ENCODE measurements at places on chromosomes 5 and 9.

GRCh38 chr5:980966-981365 lies 27.6 kb upstream of the NKD2 start:
- no peak overlapping the region for H3K4me3 ChIP-seq
- DNase-seq = peak; percentile 21
- H3K27me3 ChIP-seq = peaks cover 31% of the 10 kb centered on the region
- peaks cover 6% of the 10 kb centered on the region for H3K4me1 ChIP-seq

DNA sequence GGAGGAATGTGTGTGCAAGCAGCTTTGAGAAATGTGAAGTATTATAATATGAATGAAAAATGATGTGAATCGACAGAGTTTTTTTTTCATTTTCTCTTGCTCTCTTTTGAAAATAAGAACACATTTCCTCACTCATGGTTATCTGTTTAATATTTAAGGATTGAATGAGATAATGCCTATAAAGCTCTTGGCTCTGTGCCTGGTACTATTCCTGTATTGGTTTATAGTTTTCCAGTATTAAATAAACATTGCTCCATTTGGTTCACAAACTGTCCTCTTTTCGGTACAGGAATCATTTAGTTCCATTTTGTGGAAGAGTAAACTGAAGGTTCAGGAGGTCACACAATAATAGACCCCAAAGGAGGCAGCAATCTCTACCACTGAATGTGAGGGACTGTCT lies 1185.5 kb upstream of the WWC1 start:
- H3K27ac ChIP-seq = no peak overlapping the region
- no peaks in the 10 kb centered on the region for H3K36me3 ChIP-seq
- no peak for DNase-seq
- H3K4me3 ChIP-seq = no peak overlapping the region
- H3K4me1 ChIP-seq = no peaks in the 10 kb centered on the region
- no peaks in the 10 kb centered on the region for H3K27me3 ChIP-seq

GRCh38 chr5:126805063-126805462 lies 28.1 kb downstream of the LMNB1 start:
- H3K27ac ChIP-seq = no peak overlapping the region
- no peaks in the 10 kb centered on the region for H3K36me3 ChIP-seq
- peaks cover 6% of the 10 kb centered on the region for H3K4me1 ChIP-seq
- no peaks in the 10 kb centered on the region for H3K27me3 ChIP-seq
- DNase-seq = peak; percentile 70
- no peak overlapping the region for H3K4me3 ChIP-seq

DNA sequence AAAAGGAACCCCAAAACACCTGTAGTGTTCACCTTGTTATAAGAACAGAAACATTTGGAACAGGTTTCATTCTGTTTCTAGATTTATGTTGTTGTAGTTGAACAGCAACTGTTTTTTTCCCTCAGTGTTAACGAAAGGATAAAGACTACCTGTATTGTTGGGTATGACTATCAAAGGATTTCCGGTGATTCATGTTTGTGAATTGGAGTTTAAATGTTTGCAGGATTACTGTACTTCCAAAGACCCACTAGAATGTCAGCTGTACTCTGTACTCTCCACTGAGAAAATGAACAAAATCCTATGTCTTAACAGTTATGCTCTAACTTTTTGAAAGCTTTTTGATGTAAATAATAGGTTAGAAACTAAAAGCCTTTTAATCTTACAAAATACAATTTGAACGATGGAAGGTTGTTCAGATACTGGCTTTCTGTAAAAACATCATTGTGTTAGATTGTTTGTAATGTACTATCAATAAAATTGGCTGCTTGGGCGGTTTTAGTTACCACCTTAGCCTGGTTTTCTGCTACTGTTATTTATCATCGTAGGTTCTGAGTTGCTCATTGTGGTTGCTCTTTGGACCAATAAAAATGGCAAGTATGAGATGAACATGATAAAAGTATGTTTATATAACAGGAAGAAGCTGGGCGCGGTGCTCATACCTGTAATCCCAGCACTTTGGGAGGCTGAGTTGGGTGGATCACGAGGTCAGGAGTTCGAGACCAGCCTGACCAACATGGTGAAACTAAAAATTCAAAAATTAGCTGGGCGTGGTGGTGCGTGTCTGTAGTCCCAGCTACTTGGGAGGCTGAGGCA lies 44.1 kb downstream of the DCP2 start:
- no peaks in the 10 kb centered on the region for H3K27me3 ChIP-seq
- H3K4me1 ChIP-seq = peaks cover 39% of the 10 kb centered on the region
- H3K4me3 ChIP-seq = no peak overlapping the region
- H3K36me3 ChIP-seq = no peaks in the 10 kb centered on the region
- H3K27ac ChIP-seq = peak overlapping the region; percentile 79
- DNase-seq = peak; percentile 91

DNA sequence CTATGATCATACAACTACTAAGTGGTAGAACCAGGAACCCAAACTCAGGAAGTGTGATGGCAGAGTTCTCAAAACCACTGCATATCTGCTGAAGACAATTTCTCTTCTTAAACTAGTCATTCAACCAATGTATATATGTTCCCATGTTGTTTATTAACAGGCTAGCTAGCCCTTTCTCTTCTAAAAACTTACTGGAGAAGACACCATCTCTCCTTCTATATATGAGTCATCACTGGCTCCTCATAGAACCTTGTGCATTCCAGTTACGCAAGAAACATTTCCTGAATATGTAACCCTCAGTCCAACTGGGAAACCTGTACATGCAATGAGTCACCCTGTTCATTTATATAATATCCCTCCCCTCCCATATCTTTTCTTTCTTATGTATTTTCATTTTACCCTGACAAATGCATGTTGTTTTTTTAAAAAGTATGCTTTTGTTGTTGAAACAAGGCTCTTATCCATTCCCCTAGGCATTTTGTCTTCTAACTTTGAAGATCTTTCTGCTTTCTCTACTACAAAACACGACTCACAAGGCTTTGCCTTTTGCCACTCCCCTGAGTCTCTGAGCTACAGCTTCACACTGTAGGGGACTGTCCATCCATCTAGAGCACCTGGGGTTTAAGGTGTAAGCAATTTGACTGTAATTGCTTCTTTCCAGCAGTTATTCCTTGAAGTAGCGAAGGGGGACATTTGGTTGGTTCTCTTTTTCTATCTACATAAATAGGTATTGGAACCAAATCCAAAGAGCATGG lies 119.5 kb downstream of the ANXA1 start:
- no peak overlapping the region for H3K4me3 ChIP-seq
- H3K27me3 ChIP-seq = no peaks in the 10 kb centered on the region
- peaks cover 8% of the 10 kb centered on the region for H3K4me1 ChIP-seq
- H3K36me3 ChIP-seq = no peaks in the 10 kb centered on the region

- peak overlapping the region; percentile 42 for H3K27ac ChIP-seq
- peak; percentile 98 for DNase-seq
- H3K4me1 ChIP-seq = peaks cover 35% of the 10 kb centered on the region
- H3K4me3 ChIP-seq = no peak overlapping the region
- peaks cover 3% of the 10 kb centered on the region for H3K36me3 ChIP-seq
Measured at GRCh38 chr5:172420235-172420939, 33.9 kb downstream of the SH3PXD2B start.

DNA sequence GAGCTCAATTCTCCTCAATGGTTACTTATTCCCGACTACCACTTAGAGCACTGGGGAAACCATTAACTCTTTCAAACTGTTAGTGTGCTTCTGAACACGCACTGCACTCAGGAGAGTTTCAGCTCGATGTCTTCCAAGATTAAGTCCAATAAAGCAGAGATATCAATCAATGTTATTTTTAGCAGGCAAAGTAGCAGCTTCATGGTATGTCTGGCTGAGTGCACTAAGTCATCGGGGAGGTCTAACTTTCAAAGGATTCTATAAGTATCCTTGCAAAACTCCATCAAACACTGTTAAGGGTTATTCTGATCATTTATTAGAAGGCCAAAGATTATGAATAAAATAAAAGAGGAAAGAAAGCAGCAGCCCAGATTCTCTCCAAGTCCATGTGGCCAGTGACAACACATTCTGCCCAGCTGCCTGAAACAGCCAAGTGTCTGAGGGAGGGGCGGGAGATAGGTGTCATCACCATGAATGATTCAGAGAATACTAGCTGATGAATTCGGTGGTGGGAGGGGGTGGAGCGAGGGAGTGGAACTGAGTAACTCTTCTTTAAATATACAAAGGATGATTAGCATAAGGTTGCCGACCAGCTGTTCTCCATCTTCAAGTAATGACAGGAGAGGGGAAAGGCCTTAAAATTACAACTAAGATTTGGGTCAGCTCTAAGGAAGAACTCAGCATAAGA lies 21.3 kb downstream of the NREP start:
- peaks cover 34% of the 10 kb centered on the region for H3K36me3 ChIP-seq
- H3K4me1 ChIP-seq = peaks cover 51% of the 10 kb centered on the region
- DNase-seq = peak; percentile 96
- no peaks in the 10 kb centered on the region for H3K27me3 ChIP-seq

DNA sequence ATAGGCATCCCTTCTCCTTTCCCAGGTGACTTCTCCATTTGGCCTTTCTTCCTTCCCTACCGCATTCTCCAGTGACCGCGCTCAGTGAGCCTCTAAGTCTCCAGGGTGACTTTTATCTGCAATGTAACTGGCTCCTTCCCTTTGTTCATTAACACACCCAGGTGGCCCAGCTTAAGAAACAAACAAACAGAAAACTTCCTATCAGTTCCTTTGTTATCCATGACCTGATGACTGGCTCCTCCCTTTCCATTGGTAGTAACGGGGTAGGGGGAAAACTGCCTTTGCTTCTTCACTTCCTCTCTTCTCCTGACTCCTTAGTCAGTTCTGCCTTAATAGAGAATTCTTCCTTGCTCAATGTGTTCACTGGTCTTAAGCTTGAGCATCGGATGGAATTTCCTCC lies 7.0 kb upstream of the SH3GL2 start:
- H3K27me3 ChIP-seq = peaks cover 3% of the 10 kb centered on the region
- no peaks in the 10 kb centered on the region for H3K36me3 ChIP-seq
- DNase-seq = no peak
- H3K4me3 ChIP-seq = no peak overlapping the region

- H3K4me1 ChIP-seq = peaks cover 18% of the 10 kb centered on the region
- H3K27me3 ChIP-seq = no peaks in the 10 kb centered on the region
- H3K36me3 ChIP-seq = no peaks in the 10 kb centered on the region
- DNase-seq = peak; percentile 42
- H3K4me3 ChIP-seq = no peak overlapping the region
Measured at GRCh38 chr5:17316970-17317459, 99.6 kb downstream of the BASP1 start.

GRCh38 chr5:78008356-78008967 lies 232.3 kb upstream of the TBCA start:
- no peak overlapping the region for H3K4me3 ChIP-seq
- H3K27me3 ChIP-seq = no peaks in the 10 kb centered on the region
- H3K36me3 ChIP-seq = no peaks in the 10 kb centered on the region
- peak; percentile 18 for DNase-seq
- H3K27ac ChIP-seq = no peak overlapping the region

- H3K4me3 ChIP-seq = no peak overlapping the region
- no peak overlapping the region for H3K27ac ChIP-seq
- H3K36me3 ChIP-seq = no peaks in the 10 kb centered on the region
- no peaks in the 10 kb centered on the region for H3K27me3 ChIP-seq
- no peak for DNase-seq
Measured at GRCh38 chr5:98742396-98743073, 30.9 kb upstream of the RGMB start.

GRCh38 chr9:69759021-69759420 lies 790 bp downstream of the PTAR1 start:
- peak; percentile 12 for DNase-seq
- peak overlapping the region; percentile 79 for H3K4me3 ChIP-seq
- no peaks in the 10 kb centered on the region for H3K27me3 ChIP-seq
- no peaks in the 10 kb centered on the region for H3K36me3 ChIP-seq

DNA sequence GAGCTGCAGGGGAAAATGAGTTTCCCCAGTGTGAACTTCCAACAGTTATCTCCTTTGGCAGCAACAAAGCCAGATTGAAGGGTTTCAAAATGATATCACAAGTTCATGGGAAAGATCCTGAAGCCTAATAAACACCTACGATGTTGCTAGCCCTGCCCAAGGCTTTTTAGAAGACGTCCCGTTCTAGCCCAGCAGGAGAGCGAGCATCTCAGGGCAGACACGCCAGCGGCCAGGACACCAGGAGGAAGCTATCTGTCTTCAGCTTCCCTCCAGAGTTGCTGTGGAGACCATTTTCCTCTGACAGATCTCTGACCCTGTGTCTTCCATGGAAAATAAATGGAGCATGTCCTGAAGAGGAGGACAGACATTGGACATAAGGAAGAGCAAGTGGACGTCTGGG lies 98.4 kb downstream of the FBXO38 start:
- H3K27ac ChIP-seq = no peak overlapping the region
- no peak for DNase-seq
- H3K27me3 ChIP-seq = peaks cover 4% of the 10 kb centered on the region
- no peaks in the 10 kb centered on the region for H3K36me3 ChIP-seq
- H3K4me3 ChIP-seq = no peak overlapping the region

GRCh38 chr9:90343366-90343765 lies 299.3 kb downstream of the DIRAS2 start:
- H3K4me3 ChIP-seq = no peak overlapping the region
- H3K36me3 ChIP-seq = no peaks in the 10 kb centered on the region
- DNase-seq = no peak
- peaks cover 8% of the 10 kb centered on the region for H3K4me1 ChIP-seq

DNA sequence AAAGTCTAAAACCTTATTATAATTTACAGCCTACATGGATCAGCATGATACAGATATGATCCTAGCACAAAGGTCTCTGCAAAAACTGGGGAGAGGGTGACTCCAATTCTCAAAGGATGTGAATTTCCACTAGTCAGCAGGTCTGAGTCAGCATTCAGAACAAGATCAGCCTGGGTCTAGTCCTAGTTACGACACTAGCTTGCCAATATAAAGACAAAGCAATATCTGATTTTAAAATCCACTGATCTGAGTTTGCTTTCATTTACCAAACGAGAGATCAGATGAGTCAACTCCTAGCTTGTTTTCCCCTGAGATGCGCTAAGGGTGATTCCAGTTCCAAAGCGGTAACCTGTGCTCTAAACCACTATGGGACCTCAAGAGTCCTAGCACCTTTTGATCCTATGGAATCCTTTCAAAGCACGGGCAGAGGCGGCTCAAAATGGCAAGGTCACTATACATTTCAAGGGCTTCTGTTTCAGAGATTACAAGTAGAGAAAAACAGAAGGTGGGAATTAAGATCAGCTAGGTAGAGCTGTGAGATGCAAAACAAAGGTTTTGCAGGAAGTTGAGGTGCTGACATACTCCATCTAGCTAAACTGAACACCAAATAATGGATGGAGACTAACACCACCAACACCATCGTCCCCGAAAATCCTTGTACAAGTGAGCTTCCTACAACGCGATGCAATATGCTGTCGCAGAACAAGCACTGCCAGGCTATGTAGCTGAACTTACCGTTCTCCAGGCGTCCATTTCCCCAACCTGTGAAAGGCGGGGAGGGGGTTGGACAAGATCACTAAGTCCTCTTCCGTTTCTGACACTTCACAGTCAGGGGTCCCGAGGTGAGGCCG lies 906 bp downstream of the SLC25A51 start:
- H3K4me1 ChIP-seq = peaks cover 20% of the 10 kb centered on the region
- H3K36me3 ChIP-seq = peaks cover under 1% of the 10 kb centered on the region
- peak overlapping the region; percentile 92 for H3K4me3 ChIP-seq
- H3K27ac ChIP-seq = peak overlapping the region; percentile 73
- peak; percentile 39 for DNase-seq

Data from astrocyte (in vitro differentiated cells and primary cell).